CD4-positive, alpha-beta T cell treated with Interleukin-17A for 4 hours (primary cell): ENCODE measurements at places on chromosomes 12 and 14.

DNA sequence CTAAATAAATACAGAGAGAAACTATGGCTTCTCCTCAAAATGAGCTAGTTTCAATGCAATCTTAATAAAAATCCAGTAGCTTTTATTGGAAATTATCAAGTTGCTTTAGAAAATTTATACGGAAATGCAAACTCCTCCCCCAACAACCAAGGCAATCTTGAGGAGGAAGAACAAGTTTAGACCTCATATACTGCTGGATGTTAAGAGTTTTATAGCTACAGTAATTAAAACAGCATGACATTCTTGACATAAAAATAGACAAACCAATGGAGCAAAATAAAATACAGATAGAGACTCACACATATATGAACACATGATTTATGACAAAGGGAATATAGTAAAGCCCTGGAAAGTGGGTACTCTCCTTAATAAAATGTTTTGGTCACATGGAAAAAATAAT is 368.7 kb downstream of the C12orf75 start:
- DNase-seq: no peak

GRCh38 chr12:53480491-53481442 is 18.5 kb downstream of the MAP3K12 start:
- DNase-seq: no peak

- DNase-seq: no peak
These were observed 612.0 kb downstream of the FLRT2 start for GRCh38 chr14:86141966-86142365.

DNA sequence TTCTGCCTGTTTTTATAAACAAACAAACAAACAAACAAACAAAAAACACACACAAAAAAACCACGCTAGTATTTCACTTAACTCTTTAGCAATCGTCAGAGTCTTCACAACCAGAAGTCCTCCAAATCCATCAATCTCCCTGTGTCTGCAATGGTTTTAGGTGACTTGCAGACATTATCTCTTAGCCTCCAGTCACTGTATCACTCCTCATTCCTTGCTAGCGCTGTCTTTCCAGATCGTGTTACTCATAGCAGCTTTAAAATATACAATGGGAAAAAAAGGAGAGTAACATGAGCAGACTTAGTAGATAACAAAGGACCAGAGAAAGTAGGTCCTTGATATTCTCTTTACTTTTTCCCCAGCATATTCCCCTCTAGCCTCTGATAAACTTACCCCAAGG is 15.5 kb upstream of the ETNK1 start:
- DNase-seq: no peak

DNA sequence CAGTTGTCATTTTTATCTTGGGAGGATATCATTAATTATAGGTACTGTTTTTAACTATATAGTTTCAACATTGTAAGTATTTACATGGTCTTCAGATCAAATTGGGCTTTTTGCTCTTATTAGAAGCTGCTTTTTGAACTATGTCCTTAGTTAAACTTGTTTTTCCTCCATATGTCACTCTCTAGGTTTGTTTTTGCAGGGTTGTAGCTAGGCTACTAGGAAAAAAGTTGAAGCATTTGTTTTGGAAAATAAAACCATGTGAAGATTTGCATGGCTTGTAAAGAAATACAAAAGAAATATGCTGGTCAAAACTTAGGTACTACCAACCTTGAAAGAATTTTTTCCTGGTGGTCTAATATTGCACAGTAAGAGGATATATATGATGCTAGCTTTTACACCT is 3.4 kb downstream of the ARID2 start:
- no peak for DNase-seq

DNA sequence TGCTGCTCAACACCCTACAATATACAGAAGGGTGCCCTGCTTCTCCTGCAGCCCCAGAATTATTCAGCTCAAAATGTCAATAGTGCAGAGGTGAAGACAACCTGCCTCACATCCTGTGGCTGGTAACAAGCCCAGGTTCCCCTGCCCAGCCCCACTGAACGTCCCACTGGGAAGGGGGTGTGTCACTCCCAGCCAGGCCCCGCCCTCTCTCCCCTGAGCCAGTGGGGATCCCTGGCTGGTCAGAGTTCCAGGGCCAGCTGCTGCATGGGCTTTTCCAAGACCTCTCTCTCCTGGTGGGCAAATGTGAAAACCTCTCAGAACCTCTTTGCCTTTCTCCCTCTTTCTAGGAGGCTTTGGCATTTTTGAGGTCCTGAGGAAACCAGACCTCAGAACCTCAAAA is 13.7 kb upstream of the LHX5 start:
- DNase-seq: no peak

DNA sequence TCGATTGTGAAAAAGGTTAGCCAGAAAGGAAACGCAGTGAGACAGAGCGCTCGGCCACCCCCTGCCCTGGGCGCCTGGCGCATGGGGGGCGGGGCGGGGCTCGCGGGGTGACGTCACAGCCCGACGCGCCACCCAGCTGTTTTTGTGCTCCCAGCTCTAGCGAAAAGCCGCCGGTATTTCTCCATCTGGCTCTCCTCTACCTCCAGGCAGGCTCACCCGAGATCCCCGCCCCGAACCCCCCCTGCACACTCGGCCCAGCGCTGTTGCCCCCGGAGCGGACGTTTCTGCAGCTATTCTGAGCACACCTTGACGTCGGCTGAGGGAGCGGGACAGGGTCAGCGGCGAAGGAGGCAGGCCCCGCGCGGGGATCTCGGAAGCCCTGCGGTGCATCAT is at the start of gene GABARAPL1:
Gene GABARAPL1 (plus strand): TSS at position 139 of the 393 bp plus-strand sequence. CDS start 253 bp downstream, at position 392.
- peak; percentile 83 for DNase-seq

DNA sequence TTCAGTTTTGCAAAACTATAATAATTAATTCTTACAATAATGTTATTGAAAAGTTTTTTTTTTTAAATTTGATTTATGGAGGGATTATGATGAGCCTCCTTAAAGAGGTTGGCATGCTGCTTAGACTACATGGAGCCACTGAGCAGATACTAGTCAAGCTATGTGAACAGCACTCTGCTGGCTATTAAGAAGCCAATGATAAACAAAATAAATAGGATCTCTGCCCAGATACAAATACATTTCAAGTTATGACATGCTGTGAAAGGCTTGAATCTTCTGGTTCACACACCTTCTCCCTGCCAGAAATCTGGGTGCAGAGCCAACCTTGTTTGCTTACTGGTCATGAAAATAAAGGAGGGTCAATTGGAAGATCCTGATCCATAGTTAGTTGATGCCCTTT is 107.4 kb upstream of the NAV3 start:
- DNase-seq: no peak

DNA sequence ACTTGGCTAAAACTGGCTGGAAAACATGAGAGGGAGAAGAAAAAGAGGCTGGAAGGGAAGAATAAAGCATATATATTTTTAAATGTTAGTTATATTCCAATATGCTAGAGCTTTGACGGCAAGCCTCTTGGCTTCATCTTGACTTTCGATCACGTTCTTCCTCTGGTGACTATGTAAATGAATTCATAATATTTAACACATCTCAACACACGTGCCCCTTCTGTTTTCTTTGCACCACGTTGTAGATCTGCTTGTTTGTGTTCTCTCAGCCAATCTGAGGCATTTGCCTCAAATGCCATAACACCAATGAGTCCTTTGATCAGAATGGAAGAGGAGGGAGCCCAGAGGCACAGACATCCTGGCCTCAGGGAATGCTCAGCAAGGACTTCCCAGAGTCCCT is 45.4 kb upstream of the TRIM9 start:
- no peak for DNase-seq

DNA sequence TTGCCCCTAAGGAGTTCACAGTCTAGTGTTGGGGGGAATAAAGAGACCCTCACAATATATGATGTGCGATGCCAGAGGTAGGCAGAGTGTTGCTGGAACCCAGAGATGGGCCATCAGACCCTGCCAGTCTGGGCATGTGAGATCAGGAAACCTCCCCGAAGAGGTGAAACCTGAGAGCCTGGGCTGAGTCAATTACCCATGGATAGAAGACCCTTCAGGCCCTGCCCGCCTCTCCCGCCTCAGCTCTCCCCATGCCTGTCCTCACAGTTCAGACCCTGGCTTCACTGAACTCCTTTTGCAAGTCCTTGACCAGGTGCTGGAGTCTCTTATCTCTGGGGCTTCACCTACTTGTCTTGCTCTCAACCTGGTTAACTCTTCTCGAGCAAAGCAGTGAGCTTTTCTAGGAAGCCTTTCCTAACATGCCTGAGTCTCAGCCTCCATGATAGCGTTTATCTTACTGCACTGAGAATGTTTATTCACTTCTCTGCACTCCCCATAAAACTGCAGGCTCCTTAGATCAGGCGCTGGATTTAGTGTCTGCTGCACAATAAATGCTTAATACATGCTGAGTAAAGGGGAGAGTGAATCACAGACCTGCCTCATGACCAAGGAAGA is 19.6 kb downstream of the ALDH1L2 start:
- no peak for DNase-seq

DNA sequence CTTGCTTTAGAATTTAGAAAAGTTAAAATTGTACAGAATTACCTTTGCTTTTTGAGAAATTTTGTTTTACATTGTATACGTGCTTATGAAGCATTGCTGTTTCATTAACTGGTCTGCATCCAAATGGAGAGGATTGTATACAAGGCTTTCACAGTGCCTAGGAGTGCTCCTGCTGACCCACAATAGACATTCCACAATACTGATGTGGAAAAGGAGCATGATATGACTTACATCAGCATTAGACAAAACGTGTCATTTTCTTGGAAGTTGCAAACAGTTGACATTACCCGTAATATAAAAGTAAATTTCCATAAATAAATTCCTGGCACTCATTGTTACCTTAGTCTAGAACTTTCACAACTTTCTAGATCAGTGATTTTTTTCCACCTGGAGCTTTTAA is 1.9 kb downstream of the PRKD1 start:
- no peak for DNase-seq

- DNase-seq: no peak
These were observed 8.4 kb upstream of the KRT80 start for GRCh38 chr12:52200086-52200780.

- DNase-seq: no peak
These were observed 395.1 kb upstream of the RGS6 start for GRCh38 chr14:71536927-71537772.

GRCh38 chr14:88468406-88468805 is 82.9 kb downstream of the SPATA7 start:
- DNase-seq: no peak

DNA sequence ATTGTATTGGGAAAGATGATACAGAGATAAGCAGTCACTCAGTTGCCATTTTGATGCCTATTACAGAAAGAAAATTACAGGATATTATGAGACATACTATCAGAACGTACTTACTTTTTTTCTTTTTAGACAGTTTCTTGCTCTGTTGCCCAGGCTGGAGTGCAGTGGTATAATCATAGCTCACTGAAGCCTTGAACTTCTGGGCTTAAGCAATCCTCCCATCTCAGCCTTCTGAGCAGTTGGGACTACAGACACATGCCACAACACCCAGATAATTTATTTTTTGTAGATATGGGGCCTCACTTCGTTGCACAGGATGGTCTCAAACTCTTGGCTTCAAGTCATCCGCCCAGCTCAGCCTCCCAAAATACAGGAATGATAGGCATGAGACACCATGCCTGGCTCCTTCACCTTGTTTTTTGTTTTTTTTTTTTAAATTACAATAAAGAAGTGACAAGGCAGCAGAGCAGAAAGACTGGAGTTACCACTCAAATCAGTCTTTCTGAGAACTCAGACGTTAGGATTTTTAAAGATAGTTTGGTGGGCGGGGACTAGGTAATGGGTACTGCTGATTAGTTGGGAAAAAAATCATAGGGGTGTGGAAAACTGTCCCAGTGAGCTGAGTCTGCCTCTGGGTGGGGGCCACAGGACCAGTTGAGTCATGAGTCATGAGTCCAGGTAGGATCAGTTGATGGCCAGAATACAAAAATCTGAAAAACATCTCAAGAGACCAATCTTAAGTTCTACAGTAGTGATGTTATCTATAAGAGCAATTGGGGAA is 11.5 kb upstream of the CPM start:
- DNase-seq: no peak

DNA sequence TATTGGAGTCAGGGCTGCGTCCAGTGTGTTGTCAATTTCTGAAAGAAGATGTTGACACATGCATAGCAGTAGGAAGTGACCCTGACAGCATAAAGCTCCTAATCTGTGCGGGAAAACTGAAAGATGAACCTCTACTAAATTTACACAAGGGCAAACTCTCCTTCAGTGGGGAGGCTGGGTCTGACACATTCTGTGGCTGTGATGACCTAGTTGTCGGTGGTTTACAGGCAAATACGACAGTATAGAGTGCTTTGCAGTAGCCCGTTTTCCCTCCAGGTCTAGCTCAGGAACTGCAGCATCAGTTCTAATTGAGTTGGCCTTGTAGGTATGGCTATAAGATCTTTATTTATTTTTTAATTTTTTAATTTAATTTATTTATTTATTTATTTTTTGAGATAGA is 14.8 kb upstream of the GABARAPL1 start:
- DNase-seq: no peak

DNA sequence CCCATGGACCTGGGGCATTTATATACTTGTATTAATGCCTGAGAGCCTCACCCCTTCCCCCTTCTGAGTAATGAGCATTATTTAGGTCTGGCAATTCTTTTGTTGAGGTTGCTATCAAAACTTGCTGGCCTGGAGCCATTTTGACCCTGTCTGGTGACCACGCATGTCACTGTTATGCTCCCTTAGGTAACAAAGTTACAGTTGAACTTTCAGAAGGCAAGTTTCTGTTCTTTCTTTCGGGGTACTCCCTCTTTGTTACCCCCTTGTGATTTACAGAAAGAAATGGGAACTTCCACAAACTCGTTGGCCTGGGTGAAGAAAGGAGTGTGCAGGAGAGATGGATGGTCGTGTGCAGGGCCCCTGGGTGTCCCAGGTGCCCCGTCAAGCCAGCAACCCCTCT is 305.4 kb downstream of the DPF3 start:
- no peak for DNase-seq

DNA sequence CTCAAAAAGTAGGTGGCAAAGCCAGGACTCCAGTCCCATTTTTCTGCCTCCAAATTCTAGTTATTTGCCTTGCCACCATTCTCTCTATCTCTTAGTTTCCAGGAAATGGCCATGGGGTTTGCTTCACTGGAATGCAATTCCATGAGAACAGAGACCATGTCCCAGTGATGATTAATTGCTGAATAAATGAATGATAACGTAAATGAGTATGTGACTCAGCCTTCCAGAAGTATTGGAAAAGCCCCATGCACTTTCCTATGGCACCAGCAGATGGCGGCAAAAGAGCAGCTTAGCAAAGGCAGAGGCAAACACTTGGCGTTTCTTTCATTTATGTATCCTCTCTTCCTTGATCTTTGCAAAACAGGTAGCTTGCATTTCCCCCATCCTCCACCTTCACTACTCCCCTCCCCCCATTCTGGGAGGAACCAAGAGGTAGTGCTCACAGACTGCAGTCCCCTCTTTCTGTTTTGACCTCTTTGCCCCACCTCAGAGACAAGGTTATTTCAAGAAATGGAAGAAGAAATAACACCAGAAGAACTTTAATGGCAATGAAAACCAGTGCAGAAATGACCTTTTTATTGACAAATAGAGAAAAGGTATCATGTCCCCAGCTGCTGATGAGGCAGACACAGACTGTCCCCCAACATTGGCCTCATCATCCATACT is 21.3 kb downstream of the TBX3 start:
- DNase-seq: peak; percentile 64

- no peak for DNase-seq
These were observed 3.4 kb upstream of the ATP2A2 start for GRCh38 chr12:110277530-110278254.
